ENCODE measurements at places on chromosomes 7 and 10. TPM values are rescaled to one million over a fixed set of nuclear protein-coding genes. Genes with fewer than 3 reads are reported as not detected.

- DNase-seq = no peak
- no peaks in the 10 kb centered on the region for H3K27me3 ChIP-seq
- no peak overlapping the region for H3K27ac ChIP-seq
- no peaks in the 10 kb centered on the region for H3K4me1 ChIP-seq
Observed at GRCh38 chr10:70760271-70760787, 24.8 kb downstream of the TBATA start.

GRCh38 chr10:42962110-42962901 lies 114.6 kb upstream of the RET start:
- DNase-seq = peak; percentile 30
- no peaks in the 10 kb centered on the region for H3K36me3 ChIP-seq
- no peak overlapping the region for H3K27ac ChIP-seq
- no peak overlapping the region for H3K4me3 ChIP-seq
- peaks cover 3% of the 10 kb centered on the region for H3K4me1 ChIP-seq

- no peak for DNase-seq
- H3K4me1 ChIP-seq = no peaks in the 10 kb centered on the region
- H3K27me3 ChIP-seq = no peaks in the 10 kb centered on the region
- H3K27ac ChIP-seq = no peak overlapping the region
- no peak overlapping the region for H3K4me3 ChIP-seq
- H3K36me3 ChIP-seq = no peaks in the 10 kb centered on the region
Observed at GRCh38 chr10:317271-317769, 182.1 kb downstream of the ZMYND11 start.

- no peaks in the 10 kb centered on the region for H3K36me3 ChIP-seq
- no peak overlapping the region for H3K4me3 ChIP-seq
- H3K27me3 ChIP-seq = no peaks in the 10 kb centered on the region
- DNase-seq = peak; percentile 8
- no peaks in the 10 kb centered on the region for H3K4me1 ChIP-seq
- H3K27ac ChIP-seq = no peak overlapping the region
Observed at GRCh38 chr10:129694691-129695243, 227.7 kb downstream of the MGMT start.

DNA sequence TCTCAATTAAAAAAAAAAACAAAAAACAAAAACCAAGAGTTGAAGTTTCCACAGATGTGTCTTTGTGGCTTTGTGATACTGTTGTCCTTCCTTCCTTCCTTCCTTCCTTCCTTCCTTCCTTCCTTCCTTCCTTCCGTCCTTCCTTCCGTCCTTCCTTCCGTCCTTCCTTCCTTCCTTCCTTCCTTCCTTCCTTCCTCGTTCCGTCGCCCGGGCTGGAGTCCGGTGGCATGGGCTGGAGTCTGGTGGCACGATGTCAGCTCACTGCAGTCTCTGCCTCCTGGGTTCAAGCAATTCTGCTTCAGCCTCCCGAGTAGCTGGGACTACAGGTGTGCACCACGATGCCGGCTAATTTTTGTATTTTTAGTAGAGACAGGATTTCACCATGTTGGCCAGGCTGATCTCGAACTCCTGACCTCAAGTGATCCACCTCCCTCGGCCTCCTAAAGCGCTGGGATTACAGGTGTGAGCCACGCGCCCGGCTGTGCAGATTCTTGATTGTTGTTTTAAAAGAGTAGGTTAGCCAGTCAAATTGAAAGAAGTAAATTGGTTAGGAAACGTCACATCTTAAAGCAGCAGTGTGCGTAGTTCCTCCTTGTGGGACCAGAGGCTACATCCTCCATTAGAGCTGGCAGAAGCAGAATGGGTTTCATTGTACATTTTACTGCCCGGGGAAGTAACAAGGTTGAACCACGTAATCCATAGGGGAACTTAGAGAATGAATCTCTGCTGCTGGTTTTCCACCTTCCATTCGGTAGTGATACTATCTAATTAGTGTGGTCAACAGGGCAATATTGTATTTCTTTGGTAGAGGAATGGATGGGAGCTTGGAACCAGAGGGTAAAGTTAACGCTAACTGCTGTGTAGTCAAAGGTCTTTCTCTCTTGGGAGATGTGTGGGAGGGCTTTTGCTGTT lies 20.6 kb downstream of the DNAJB6 start:
- no peaks in the 10 kb centered on the region for H3K27me3 ChIP-seq
- peaks cover 43% of the 10 kb centered on the region for H3K4me1 ChIP-seq
- DNase-seq = no peak
- H3K4me3 ChIP-seq = no peak overlapping the region
- H3K27ac ChIP-seq = no peak overlapping the region

GRCh38 chr10:72011976-72012512 lies 47.8 kb downstream of the CHST3 start:
- H3K36me3 ChIP-seq = peaks cover 18% of the 10 kb centered on the region
- peaks cover 56% of the 10 kb centered on the region for H3K4me1 ChIP-seq
- H3K27me3 ChIP-seq = no peaks in the 10 kb centered on the region
- no peak overlapping the region for H3K27ac ChIP-seq
- H3K4me3 ChIP-seq = no peak overlapping the region
- no peak for DNase-seq

- peaks cover 16% of the 10 kb centered on the region for H3K27me3 ChIP-seq
- no peak overlapping the region for H3K27ac ChIP-seq
- no peaks in the 10 kb centered on the region for H3K36me3 ChIP-seq
Observed at GRCh38 chr10:70255329-70256299, 22.4 kb upstream of the PPA1 start.

DNA sequence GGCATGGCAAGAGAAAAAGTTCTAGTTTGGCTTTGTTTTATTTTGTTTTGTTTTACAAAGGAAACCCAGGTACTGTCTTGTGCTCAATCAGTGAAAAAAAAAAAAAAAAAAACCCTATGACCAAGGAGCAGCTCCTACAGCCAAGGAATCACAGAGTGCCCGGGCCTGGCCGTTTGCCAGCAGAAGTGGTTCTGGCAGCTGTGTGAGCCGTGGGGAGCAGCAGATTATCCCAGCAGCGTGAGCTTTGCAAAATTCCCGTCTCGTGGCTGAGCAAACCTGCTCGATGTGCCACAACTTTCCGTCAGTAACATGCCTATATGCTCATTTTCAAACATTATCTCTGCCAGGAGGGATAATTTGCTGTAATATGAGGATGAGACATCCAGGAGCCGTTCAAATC lies 293.7 kb downstream of the POU6F2 start:
- no peaks in the 10 kb centered on the region for H3K36me3 ChIP-seq
- no peaks in the 10 kb centered on the region for H3K4me1 ChIP-seq
- peak; percentile 29 for DNase-seq
- H3K4me3 ChIP-seq = no peak overlapping the region

SFTPA1 gene
- total RNA-seq = 0.81 TPM

THNSL1 gene
- total RNA-seq = 10.5 TPM

LHFPL3 gene
- total RNA-seq = not detected

TMEM213 gene
- not detected for total RNA-seq

CRYGN gene
- total RNA-seq = not detected

NAT16 gene
- total RNA-seq = not detected

STK32C gene
- total RNA-seq = 16.2 TPM
